ENCODE measurements at places on chromosomes 2 and 18.

- H3K4me1 ChIP-seq, result peaks cover 18% of the 10 kb centered on the region
- no peak overlapping the region for H3K4me3 ChIP-seq
- peaks cover 55% of the 10 kb centered on the region for H3K27me3 ChIP-seq
- no peaks in the 10 kb centered on the region for H3K36me3 ChIP-seq
- DNase-seq, result no peak
Measured at GRCh38 chr2:79994965-79995364, 309.6 kb downstream of the LRRTM1 start.

GRCh38 chr18:35005963-35006577 lies 35.1 kb upstream of the MAPRE2 start:
- no peaks in the 10 kb centered on the region for H3K4me1 ChIP-seq
- H3K27me3 ChIP-seq, result no peaks in the 10 kb centered on the region
- H3K36me3 ChIP-seq, result no peaks in the 10 kb centered on the region

DNA sequence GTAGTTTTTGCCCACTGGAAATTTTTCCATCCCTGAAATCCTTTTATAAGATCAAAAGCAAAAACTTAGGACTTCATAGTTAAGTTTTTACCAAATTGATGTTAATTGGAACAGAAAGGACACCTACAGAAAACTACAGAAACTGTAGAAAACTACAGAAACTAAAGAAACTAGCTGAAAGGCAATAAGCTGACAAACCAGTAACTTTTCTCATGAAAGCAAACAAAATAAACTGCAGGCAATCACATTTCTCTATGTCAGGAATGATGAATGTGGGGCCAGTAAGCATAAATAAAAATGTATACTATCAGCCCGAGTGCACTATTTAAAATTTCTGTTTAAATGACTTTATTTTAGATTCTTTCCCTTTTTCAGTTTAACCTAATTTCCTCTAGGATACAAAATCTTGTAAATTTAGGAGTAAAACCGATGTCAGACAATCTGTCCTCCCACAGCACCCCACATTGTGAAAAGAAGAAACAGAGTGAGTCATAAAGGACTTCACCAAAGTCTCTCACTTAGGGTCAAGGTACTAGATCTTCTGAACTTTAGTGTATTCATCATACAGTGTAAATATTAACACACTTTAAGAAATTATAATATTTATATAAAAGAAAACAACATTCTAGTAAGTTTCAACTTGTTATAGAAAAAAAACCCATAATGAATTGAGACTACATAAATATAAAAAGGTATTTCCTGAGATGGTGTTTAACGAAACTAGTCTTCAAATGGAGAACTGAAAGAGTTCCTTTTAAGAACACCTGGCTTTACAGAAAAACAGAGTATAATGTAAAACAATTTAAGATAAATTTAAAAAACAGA lies 46.6 kb downstream of the USP40 start:
- no peak overlapping the region for H3K27ac ChIP-seq
- DNase-seq, result no peak
- peaks cover 23% of the 10 kb centered on the region for H3K36me3 ChIP-seq
- no peak overlapping the region for H3K4me3 ChIP-seq
- H3K27me3 ChIP-seq, result no peaks in the 10 kb centered on the region

DNA sequence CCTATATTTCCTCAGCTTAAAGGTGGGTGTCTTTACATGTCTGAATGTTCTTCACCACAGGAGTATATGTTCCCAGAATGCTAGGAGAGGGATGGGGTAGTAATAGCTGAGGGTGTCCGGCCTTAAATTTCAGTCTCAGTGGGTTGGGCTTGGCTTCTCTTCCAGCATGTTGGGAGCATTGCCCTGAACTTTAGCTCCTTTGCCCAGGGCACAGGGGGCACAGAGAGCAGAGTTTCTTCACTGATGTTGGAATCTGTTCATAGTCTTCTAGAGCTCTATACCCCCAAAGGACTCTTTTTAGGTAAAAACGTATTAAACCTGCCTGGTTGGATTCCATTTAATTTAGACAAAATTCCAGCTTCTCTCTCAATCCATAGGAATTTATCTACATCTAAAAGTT lies 154.4 kb upstream of the GCFC2 start:
- DNase-seq, result no peak
- no peaks in the 10 kb centered on the region for H3K27me3 ChIP-seq
- no peak overlapping the region for H3K27ac ChIP-seq
- H3K4me3 ChIP-seq, result no peak overlapping the region

DNA sequence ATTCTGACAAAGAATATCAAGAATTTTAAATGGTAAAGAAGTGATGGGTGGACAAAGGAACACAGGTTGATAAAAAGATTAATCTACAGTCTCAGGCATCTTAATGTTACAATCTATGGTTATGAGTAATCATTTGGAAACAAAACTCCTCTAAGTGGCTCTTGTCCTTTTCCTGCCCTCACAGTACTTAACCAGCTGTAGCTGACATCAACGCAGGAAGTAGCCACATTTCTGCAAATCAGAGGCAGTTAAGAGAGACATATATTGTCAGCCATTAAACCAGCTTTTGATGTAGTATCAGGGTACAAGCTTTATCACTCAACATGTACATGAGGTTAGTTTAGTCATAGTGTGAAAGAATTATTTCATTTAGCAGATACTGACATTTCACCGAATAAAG lies 244.6 kb downstream of the NR4A2 start:
- DNase-seq, result no peak
- H3K36me3 ChIP-seq, result no peaks in the 10 kb centered on the region
- H3K27ac ChIP-seq, result no peak overlapping the region
- H3K27me3 ChIP-seq, result no peaks in the 10 kb centered on the region

GRCh38 chr2:158773121-158773520 lies 22.0 kb upstream of the DAPL1 start:
- H3K4me1 ChIP-seq, result no peaks in the 10 kb centered on the region
- no peak overlapping the region for H3K4me3 ChIP-seq
- H3K36me3 ChIP-seq, result no peaks in the 10 kb centered on the region
- no peak for DNase-seq

- H3K27ac ChIP-seq, result no peak overlapping the region
- H3K27me3 ChIP-seq, result no peaks in the 10 kb centered on the region
- no peak overlapping the region for H3K4me3 ChIP-seq
- no peak for DNase-seq
- no peaks in the 10 kb centered on the region for H3K36me3 ChIP-seq
Measured at GRCh38 chr18:13243363-13243762, 24.8 kb downstream of the LDLRAD4 start.

- no peak overlapping the region for H3K4me3 ChIP-seq
- no peak overlapping the region for H3K27ac ChIP-seq
- H3K27me3 ChIP-seq, result peaks cover 7% of the 10 kb centered on the region
- H3K4me1 ChIP-seq, result no peaks in the 10 kb centered on the region
Measured at GRCh38 chr2:242012956-242013764, 143.6 kb downstream of the RTP5 start.

DNA sequence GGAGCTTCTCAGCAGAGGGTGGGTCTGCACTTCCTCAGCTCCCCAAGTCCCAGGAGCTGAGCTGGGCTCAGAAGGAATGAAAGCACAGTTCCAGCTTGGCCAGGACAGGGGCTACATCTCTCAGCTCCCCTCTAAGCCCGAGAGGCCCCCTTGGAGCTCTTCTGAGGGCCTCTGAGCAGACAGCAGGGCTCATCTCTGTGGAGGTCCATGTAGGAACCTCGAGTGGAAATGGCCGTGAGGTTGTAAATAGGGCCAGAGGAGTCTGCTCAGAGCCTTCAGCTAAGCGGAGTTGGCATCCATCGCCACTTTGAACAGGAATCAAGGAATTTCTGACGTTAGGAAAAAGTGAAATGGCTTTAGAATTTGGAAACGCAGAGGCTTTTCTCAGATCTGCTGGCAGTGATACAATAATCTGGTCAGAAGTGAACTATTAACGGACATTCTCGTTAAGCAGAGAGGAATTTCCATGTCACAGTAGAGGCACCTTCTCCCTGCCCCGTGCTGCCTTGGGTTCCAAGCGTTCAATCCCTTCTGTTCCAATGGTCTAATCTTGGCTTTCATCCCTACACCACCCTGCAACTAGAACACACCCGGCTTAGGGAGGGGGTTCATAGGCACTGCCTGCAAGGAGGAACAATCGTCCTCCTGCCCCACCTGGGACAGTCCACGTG lies 213.9 kb downstream of the NDUFA10 start:
- no peaks in the 10 kb centered on the region for H3K36me3 ChIP-seq
- peaks cover 2% of the 10 kb centered on the region for H3K4me1 ChIP-seq
- H3K27ac ChIP-seq, result no peak overlapping the region
- H3K4me3 ChIP-seq, result no peak overlapping the region
- no peaks in the 10 kb centered on the region for H3K27me3 ChIP-seq

DNA sequence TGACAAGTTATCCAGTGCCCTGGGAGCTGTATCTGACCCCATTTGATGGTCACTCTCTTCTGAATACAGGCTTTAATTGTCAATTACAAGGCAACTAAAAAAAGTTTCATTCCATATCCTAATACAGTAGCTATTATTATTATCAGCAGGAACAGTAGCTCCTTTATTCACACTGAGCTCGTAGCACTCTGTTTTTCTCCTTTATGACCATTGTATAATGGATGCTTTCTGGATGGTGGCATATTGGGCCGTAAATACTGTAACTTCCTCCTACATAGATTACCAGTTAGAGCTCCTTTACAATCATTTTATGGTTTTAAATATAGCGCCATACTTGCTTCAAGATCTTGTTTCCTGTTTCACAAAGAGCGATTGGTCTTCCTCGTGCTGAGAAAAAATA lies 1040.3 kb downstream of the TSN start:
- H3K27me3 ChIP-seq, result no peaks in the 10 kb centered on the region
- H3K4me1 ChIP-seq, result no peaks in the 10 kb centered on the region
- no peak overlapping the region for H3K4me3 ChIP-seq
- DNase-seq, result no peak
- H3K27ac ChIP-seq, result no peak overlapping the region

DNA sequence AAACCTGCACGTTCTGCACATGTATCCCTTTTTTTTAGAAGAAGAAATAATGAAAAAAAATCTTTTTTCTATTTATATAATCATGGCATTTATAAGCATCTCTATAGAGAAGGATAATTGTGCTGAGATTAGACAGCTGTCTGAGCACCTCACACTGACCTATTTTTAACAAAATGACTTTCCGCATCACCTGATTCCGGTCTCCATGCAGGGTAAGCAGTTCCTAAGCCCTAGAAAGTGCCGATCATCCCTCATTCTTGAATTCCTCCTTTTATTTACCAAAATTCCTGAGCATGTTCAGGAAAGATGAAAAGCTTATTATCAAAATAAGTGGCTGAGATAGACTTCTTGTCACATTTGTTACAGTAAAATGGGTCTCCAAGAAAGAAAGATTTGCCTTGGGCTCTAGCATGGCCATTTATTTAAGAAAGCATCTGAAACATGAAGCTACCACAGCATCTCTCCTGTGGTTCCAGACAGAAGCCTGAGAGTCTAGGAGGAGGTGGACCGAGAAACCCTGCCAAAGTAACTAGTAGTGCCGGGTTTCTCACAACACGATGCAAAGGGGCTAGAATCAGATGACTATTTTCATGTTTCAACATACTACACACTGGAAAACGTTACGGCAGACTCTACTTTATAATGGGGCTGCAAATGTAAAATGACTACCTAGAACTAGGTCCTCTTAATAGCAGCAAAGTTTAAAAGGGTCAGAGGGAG lies 670 bp downstream of the GKN1 start:
- H3K4me1 ChIP-seq, result no peaks in the 10 kb centered on the region
- no peak overlapping the region for H3K27ac ChIP-seq

- no peaks in the 10 kb centered on the region for H3K27me3 ChIP-seq
- no peaks in the 10 kb centered on the region for H3K36me3 ChIP-seq
- DNase-seq, result no peak
- no peak overlapping the region for H3K4me3 ChIP-seq
- no peak overlapping the region for H3K27ac ChIP-seq
Measured at GRCh38 chr2:202387608-202388342, 11.6 kb downstream of the BMPR2 start.

GRCh38 chr2:26917135-26917836 lies 53.2 kb upstream of the MAPRE3 start:
- H3K27me3 ChIP-seq, result peaks cover 4% of the 10 kb centered on the region
- no peak for DNase-seq
- no peak overlapping the region for H3K4me3 ChIP-seq
- no peak overlapping the region for H3K27ac ChIP-seq

DNA sequence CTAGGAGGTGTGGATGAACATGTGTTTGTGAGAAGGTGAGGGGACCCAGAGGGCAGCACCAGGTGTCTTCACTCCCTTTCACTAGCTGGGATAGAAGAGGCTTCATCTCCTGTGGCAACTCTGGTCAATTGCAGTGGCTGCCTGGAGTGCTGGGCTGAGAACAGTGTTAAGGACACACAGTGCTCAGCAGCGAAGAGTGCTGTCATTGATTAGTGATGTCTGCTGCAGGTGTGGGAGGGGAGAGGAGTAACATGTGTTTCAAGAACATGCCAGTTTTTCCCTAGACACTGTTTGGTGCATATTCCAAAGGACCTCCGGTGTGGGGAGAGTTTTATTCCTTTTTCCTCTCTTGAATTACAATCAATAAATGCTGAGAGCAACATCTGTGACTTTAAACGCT lies 95.9 kb upstream of the CXCR4 start:
- H3K36me3 ChIP-seq, result no peaks in the 10 kb centered on the region
- DNase-seq, result no peak
- H3K27ac ChIP-seq, result no peak overlapping the region
- no peak overlapping the region for H3K4me3 ChIP-seq
- H3K4me1 ChIP-seq, result peaks cover 21% of the 10 kb centered on the region
- H3K27me3 ChIP-seq, result no peaks in the 10 kb centered on the region

GRCh38 chr18:50453014-50453680 lies 78.3 kb downstream of the SKA1 start:
- H3K4me1 ChIP-seq, result no peaks in the 10 kb centered on the region
- H3K4me3 ChIP-seq, result no peak overlapping the region
- H3K27ac ChIP-seq, result no peak overlapping the region
- DNase-seq, result no peak
- no peaks in the 10 kb centered on the region for H3K27me3 ChIP-seq

All from common myeloid progenitor, CD34-positive (primary cell).